Osteocyte (in vitro differentiated cells): ENCODE measurements at places on chromosomes 3 and 15. TPM values are rescaled to one million over a fixed set of nuclear protein-coding genes. Genes with fewer than 3 reads are reported as not detected.

Gene CD276
- total RNA-seq = 147 and 153 TPM in 2 replicates

Gene GOLGA8S
- 0.30 and 0.44 TPM in 2 replicates for total RNA-seq

Gene GOLGA8N
- total RNA-seq = 7.9 and 9.2 TPM in 2 replicates

Gene PLA1A
- 0.86 and 1.4 TPM in 2 replicates for total RNA-seq

Gene SLC6A11
- total RNA-seq = not detected in 2 replicates

DNA sequence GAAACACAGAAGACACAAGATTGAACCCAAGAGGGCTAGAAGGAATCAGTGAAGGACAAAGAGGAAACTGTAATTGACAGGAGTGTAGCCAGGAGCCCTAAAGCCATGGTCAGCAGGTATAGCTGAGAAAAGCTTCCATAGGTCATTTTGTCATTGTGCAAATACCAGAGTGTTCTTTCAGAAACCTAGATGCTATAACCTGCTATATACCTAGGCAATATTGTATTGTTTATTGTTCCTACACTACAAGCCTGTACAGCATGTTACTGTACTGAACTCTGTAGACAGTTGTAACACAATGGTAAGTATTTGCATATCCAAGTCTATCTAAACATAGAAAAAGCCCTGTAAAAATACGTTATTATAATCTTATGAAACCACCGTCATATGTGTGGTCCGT, 119.3 kb upstream of the LRRFIP2 start:
- no peak for DNase-seq
- no peaks in the 10 kb centered on the region for H3K27me3 ChIP-seq
- peaks cover 52% of the 10 kb centered on the region for H3K36me3 ChIP-seq
- peaks cover 4% of the 10 kb centered on the region for H3K4me1 ChIP-seq
- H3K4me3 ChIP-seq = no peak overlapping the region

DNA sequence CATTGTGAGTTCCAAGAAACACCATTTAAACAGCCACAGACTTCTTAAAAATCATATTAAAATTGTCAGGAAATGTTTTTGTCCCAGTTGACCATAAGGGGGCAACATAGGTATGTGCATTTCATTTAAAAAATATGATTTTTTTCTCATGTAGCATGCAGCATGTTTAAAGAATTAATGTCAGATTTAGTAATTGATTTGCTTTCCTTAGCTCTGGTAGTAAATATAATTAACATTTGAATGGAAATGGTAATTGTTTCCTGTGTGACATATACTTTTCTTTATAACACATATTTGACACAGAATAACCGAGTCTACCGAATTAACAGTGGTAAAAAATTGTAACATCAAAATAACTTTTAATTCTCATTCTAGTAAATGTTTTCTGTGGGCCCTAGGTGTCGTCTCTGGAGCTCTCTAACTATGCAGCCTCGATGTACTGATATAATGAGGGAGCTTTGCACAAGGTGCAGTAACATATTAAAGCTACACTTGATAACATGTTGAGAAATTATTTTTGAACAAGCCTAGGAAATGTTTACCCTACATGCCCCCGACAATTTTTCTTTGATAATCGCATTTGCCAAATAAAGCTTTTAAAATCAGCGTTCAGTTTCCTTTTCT, 34.9 kb downstream of the NXPE3 start:
- peaks cover 10% of the 10 kb centered on the region for H3K36me3 ChIP-seq
- no peak for DNase-seq
- H3K4me1 ChIP-seq = peaks cover 14% of the 10 kb centered on the region

GRCh38 chr15:49154799-49155109, 645 bp downstream of the COPS2 start:
- H3K4me1 ChIP-seq = peaks cover 42% of the 10 kb centered on the region
- peak overlapping the region; percentile 98 for H3K27ac ChIP-seq
- DNase-seq = no peak
- H3K27me3 ChIP-seq = no peaks in the 10 kb centered on the region

DNA sequence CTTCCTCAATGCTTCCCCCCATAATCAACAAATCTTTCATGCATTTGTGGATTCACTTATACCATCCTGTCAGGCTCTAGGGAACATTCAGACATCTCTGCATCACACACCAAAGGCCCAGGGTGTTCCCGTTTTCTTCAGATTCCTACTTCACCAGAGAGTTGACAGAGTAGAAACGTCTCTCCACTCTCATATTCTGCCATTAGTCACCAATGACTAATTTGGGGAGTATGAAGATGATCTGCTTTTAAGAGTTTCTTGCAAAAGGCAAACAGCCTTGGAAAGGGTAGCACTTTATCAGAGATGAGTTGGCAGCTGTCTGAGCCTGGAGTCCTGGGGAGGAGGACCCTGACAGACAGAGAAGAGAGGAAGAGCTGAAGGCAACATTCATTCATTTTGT, 55.8 kb upstream of the DGKG start:
- H3K4me1 ChIP-seq = peaks cover 30% of the 10 kb centered on the region
- H3K36me3 ChIP-seq = no peaks in the 10 kb centered on the region
- DNase-seq = no peak
- no peak overlapping the region for H3K4me3 ChIP-seq
- no peak overlapping the region for H3K27ac ChIP-seq

DNA sequence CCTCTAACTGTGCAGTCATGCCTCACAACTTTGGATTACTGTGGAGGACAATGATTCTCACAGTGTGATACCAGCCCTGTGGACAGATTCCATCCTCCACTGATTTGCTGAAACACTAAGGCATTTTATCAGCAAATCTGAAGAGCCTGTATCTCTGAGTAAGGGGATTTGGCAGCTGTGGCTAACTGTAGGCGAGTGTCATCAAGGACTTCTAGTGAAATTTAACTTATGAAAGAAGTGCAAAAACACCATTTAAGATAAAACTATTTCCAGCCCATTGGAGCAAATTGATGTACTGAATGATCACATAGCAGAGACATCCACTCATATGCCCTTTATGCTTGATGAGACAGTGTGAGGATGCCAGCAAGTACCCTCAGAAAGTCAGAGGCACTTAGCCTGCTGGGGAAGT, 13.9 kb upstream of the TMPRSS7 start:
- H3K36me3 ChIP-seq = no peaks in the 10 kb centered on the region
- H3K27me3 ChIP-seq = no peaks in the 10 kb centered on the region
- H3K27ac ChIP-seq = no peak overlapping the region
- no peaks in the 10 kb centered on the region for H3K4me1 ChIP-seq

- no peaks in the 10 kb centered on the region for H3K4me1 ChIP-seq
- peaks cover 2% of the 10 kb centered on the region for H3K36me3 ChIP-seq
- no peak for DNase-seq
- no peak overlapping the region for H3K4me3 ChIP-seq
- H3K27me3 ChIP-seq = no peaks in the 10 kb centered on the region
- H3K27ac ChIP-seq = no peak overlapping the region
Observed at GRCh38 chr3:51550080-51550819, 11.7 kb downstream of the RAD54L2 start.

DNA sequence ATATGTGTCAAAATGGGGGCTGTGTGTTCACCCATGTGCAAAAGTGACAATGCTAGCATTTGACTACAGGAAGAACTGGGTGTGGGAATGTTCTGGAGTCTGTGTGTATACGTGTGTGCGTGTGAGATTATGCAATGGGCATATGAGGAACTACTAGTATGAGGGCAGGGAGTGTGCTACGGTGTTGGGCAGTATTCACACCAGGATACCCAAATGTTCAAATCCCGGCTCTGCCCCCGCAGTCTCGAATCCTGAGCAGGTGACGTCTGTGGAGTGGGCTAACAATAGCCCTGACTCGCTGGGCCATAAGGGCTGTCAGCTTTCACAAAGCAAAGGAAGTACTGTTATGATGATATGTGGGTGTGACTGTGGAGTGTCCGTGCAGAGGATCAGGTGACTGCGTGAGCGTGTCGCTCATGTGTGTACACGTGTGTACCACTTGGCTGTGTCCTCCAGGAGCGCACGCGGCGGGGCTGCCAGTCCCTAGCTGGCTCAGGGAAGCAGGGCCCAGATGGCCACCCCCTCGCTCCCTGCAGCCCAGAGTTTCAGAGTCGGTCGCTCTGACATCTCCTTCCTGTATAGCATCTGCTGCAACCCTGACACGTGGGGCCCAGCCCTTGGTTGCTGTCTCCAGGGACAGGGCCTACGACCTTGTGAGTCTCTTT, 27.2 kb downstream of the IQSEC1 start:
- H3K4me3 ChIP-seq = no peak overlapping the region
- DNase-seq = no peak
- no peak overlapping the region for H3K27ac ChIP-seq
- no peaks in the 10 kb centered on the region for H3K36me3 ChIP-seq
- H3K4me1 ChIP-seq = peaks cover 2% of the 10 kb centered on the region
- H3K27me3 ChIP-seq = peaks cover 24% of the 10 kb centered on the region

GRCh38 chr15:73936588-73937290, 10.5 kb downstream of the LOXL1 start:
- peaks cover 88% of the 10 kb centered on the region for H3K4me1 ChIP-seq
- H3K4me3 ChIP-seq = no peak overlapping the region
- peak overlapping the region; percentile 88 for H3K27ac ChIP-seq
- no peaks in the 10 kb centered on the region for H3K27me3 ChIP-seq
- no peak for DNase-seq
- peaks cover 11% of the 10 kb centered on the region for H3K36me3 ChIP-seq

- H3K4me1 ChIP-seq = peaks cover 48% of the 10 kb centered on the region
- H3K36me3 ChIP-seq = no peaks in the 10 kb centered on the region
- no peak overlapping the region for H3K27ac ChIP-seq
- peaks cover 50% of the 10 kb centered on the region for H3K27me3 ChIP-seq
- H3K4me3 ChIP-seq = no peak overlapping the region
Observed at GRCh38 chr3:10974746-10975375, 17.7 kb upstream of the SLC6A1 start.

- H3K4me1 ChIP-seq = no peaks in the 10 kb centered on the region
- no peak overlapping the region for H3K27ac ChIP-seq
Observed at GRCh38 chr15:42775416-42775815, 38.5 kb upstream of the CDAN1 start.

GRCh38 chr3:105523501-105523900, 156.8 kb downstream of the ALCAM start:
- no peak for DNase-seq
- H3K27me3 ChIP-seq = no peaks in the 10 kb centered on the region
- no peak overlapping the region for H3K27ac ChIP-seq
- H3K4me3 ChIP-seq = no peak overlapping the region
- H3K36me3 ChIP-seq = peaks cover 33% of the 10 kb centered on the region

DNA sequence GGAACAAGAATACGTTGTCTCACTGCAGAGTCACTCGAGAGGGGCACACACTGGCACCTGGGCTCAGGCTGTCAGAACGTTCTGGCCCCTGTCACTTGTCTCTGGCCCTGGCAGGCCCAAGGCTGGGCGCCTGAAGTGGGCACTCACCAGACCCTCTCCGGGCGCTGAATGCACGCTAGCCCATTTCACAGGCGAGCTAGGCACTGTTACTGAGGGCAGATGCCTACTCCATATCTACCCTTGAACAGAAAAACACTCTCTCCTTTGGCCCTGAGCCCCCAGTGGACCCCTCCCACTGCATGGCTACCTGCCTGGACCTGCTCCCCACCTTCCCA, 42.3 kb upstream of the IQSEC1 start:
- peaks cover 45% of the 10 kb centered on the region for H3K27me3 ChIP-seq
- DNase-seq = no peak
- H3K4me3 ChIP-seq = no peak overlapping the region
- H3K4me1 ChIP-seq = peaks cover 3% of the 10 kb centered on the region

- peaks cover 7% of the 10 kb centered on the region for H3K4me1 ChIP-seq
- no peak overlapping the region for H3K4me3 ChIP-seq
- no peaks in the 10 kb centered on the region for H3K36me3 ChIP-seq
Observed at GRCh38 chr3:5006755-5007202, 27.5 kb downstream of the BHLHE40 start.

DNA sequence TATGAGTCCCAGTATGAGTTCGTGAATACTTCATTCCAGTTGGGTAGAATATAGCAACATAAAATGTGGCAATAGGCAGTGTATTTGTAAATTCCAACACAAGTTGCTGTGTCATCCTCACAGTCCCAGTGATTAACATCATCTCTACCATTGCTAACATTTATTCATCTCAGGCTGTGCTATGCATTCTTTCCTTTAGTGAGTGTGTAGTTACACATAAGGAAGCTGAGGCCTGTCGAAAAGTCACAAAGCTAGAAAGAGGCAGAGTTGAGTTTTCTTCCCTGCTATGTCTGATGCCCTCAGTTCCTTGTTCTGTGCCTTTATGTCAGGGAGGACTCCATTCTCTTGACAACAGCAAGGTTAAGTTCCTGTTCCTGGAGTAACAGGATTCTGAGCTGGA, 96.4 kb downstream of the FNDC3B start:
- H3K27ac ChIP-seq = peak overlapping the region; percentile 73
- H3K4me1 ChIP-seq = peaks cover 60% of the 10 kb centered on the region
- H3K4me3 ChIP-seq = no peak overlapping the region
- no peak for DNase-seq
- peaks cover 29% of the 10 kb centered on the region for H3K36me3 ChIP-seq
- H3K27me3 ChIP-seq = no peaks in the 10 kb centered on the region

DNA sequence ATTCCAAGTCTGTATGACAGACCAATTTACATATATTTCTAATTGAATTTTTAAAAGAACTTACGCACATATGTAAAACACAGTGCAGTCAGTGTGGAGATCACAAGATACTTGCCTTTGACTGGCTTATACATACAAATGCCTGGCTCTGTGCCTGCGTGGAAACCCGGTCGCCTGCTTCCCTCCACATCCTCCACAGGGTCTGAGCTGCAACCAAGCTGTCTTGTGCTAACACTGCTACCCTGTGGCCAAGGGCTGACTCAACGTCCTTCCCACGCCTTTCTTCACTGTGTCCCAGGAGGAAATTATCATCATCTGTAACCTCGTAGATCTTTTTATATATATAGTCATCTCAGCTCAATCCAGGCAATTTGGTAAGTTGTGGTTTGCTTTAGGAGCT, 117.0 kb downstream of the WNT7A start:
- H3K27me3 ChIP-seq = peaks cover 6% of the 10 kb centered on the region
- no peak overlapping the region for H3K4me3 ChIP-seq
- H3K4me1 ChIP-seq = no peaks in the 10 kb centered on the region
- DNase-seq = peak; percentile 38

GRCh38 chr3:122623031-122623829, 45.8 kb downstream of the PARP15 start:
- no peak overlapping the region for H3K4me3 ChIP-seq
- no peak overlapping the region for H3K27ac ChIP-seq
- H3K36me3 ChIP-seq = no peaks in the 10 kb centered on the region
- peaks cover 80% of the 10 kb centered on the region for H3K27me3 ChIP-seq

DNA sequence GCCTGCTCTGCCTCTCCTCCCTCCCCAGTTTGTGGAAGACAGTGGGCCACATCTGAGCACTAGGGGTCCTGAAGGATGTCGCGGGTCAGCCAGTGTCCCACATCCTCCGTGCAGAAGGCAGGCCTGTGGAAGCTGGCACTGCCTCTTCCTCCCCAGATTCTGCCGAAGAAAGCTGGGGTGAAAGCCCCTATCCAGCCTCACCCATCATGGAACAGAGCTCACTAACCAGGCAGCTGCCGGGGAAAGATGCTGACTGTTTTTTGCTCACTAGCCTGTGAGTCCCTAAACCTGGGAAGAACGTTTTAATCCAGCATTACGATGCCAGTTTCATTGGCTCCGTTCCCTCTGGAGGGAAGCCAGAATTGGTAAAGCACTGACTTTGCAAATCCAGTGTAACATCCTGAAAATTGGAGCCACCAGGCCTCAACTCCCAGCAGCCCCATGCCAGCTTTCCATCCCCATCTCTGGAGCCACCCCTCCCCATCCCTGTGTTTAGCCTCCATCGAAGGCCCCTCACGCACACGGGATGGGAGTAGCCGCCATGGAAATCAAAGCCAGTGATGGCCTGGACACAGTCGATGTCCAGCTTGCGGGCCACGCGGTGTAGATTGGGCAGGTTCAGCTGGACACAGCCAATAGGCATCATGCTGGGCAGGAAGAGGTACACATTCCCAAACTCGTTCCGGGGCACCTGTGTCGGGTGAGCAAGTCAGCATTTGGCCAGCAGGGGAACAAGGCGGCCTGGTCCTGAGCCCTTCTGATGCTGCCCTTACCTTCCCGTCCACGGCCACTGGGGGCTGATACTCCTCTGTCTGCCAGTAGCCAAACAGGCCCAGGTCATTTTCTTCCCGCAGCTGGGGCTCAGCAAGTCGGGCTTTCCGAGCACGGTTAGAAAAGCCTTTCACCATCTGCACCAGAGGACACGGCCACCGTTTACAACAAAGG, 23.5 kb downstream of the TMEM43 start:
- H3K36me3 ChIP-seq = peaks cover 26% of the 10 kb centered on the region
- no peak overlapping the region for H3K4me3 ChIP-seq
